CD4-positive, alpha-beta T cell treated with Interleukin-6 for 4 hours (primary cell): ENCODE measurements at places on chromosomes 1 and 21.

DNA sequence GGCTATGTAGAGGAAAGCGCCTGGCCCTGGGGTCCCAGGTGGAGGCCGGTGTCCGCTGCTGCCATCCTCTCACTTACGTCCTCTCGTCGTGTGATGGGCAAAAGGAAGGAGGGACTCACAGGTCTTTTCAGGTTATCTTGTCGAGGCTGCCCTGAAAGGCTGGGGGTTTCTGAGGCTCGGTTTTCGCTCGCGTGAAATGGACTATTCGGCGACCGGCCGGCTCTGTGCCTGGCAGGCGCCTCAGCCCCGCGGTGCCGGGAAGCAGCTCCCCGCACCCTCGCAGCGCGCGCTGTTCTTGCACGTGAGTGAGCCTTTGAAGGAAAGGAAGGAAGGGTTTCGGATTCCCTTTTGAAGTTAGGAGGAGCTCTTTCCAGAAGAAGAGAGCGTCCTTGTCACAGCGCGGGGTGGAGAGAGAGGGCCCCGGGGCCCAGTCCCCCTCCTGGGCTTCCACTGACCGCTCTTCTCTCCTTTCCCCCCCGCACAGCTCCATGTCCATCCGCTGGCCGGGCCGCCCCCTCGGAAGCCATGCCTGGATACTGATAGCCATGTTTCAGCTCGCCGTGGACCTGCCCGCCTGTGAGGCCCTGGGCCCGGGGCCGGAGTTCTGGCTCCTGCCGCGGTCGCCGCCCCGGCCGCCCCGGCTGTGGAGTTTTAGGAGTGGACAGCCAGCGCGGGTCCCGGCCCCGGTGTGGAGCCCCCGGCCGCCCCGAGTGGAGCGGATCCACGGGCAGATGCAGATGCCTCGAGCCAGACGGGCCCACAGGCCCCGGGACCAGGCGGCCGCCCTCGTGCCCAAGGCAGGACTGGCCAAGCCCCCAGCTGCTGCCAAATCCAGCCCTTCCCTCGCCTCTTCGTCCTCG is 57.2 kb downstream of the AJAP1 start:
- DNase-seq, result no peak

DNA sequence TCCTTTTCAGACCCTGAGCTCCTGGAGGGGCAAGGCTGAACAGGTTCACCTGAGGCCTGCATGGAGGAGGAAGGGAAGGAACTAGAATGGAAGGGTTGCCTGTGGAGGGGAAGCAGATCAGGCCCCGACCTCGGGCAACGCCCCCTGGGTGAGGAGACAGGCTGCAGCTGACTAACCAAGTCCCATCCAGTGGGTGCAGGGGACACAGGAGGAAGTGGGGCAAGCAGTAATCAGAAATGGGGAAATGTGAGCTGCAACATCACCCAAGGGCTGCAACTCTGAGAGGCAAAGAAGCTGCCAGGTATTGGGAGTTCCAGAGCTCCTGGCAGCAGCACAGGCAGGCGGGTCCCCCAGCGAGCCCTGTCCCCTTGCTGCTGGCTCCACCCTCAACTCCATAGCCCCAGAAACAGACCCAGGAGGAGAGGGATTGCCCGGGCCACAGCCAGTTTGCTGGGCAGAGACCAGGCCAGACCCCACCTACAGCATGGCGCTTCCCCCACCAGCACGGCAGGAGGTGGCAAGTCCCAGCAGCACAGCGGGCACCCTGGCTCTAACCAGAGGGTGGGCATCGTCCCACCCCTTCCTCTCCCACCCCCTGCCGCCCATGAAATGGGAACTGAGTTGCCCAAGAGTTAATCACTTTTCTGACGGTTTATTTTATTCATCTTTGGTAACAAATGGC is 38.5 kb downstream of the MRPL37 start:
- no peak for DNase-seq

GRCh38 chr1:17250601-17251000 is 1.7 kb downstream of the PADI3 start:
- no peak for DNase-seq

- DNase-seq, result no peak
These were observed 11.6 kb upstream of the POFUT2 start for GRCh38 chr21:45299026-45299863.

- DNase-seq, result peak; percentile 28
These were observed 941 bp downstream of the ARNT start for GRCh38 chr1:150875197-150876118.

GRCh38 chr21:36749935-36750575 is 51.1 kb downstream of the SIM2 start:
- no peak for DNase-seq

- no peak for DNase-seq
These were observed 26.5 kb upstream of the AVPR1B start for GRCh38 chr1:206143537-206144172.

DNA sequence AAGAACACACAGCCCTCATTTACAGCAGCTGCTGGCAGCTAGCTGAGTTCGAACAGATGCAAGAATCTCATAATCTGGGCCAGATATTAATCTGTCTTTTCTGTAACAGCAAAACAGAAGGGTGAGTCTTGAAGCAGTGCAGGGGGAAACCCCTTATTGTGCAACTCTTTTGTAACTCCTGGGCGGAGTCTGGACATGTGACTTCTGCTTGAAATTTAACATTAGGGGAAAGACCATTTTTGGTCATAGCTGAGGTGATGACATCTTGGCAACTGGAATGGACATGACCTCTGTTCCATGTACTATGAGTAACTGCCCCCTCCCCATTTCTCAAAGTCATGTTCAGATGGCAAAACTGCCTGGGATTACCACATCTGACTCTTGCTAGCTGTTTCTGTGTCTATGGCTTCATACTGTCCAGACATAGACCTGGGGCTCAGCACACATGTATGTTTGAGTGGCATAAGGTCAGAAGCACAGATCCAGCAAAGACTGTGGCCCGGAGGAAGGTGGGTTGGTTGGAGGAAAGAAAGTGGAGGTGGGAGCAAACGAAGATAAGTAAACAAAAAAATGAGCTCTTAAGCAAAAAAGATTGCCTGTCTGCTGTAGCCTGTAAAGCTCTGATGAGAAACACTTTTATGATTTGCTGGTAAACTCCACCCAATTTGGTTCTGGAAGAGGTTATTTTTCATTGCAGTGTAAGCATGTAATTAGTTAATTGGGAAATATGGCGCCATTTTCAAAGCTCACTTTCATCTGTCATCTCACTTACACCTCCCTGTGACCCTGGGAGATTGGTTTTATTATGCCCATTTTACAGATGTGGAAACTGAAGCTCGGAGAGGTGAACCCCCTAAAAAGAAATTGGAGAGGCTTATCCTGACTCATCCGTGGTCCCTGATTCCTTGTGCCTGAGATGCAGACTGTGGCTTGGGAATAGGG is 26.1 kb downstream of the ETS2 start:
- DNase-seq, result no peak

DNA sequence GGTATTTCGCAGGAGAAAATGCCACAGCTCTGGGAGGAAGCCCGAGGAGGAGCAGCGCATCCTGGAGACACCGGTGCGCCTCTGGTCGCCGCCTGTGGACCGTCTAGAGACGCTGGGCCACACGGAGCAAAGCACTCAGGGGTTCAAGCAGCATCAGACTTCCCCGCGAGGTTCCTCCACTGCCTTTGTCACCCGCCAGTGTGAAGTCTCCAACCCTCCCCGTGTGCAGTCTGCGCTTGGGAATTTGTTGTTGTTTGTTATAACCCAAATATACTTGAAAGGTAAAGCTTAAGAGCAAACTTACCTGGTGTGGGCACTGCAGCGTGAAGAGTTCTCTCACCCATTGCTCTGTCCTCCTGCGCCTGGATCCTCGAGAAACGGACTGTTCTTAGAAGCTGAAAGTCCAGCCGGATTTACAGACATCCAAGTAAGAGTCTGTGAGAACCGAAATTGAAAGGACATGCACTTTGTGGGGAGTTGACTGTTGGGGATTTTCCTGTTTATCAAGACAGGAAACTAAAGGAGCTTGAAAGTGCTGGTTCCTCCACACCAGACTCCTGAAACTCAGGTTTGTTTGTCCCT is at the start of gene GBP4:
Gene GBP4 (minus strand): TSS at position 452 of the 582 bp plus-strand sequence. CDS start 108 bp downstream, at position 344.
- peak; percentile 69 for DNase-seq

GRCh38 chr1:197343663-197344273 is 75.7 kb downstream of the CRB1 start:
- DNase-seq, result no peak

GRCh38 chr1:64268653-64269557 is 65.5 kb downstream of the UBE2U start:
- DNase-seq, result peak; percentile 76
